ENCODE measurements at places on chromosomes 5 and 9.

GRCh38 chr9:14515571-14516198, 177.5 kb downstream of the ZDHHC21 start:
- no peak for DNase-seq

GRCh38 chr9:116141864-116142561, 11.6 kb upstream of the PAPPA start:
- no peak for DNase-seq

DNA sequence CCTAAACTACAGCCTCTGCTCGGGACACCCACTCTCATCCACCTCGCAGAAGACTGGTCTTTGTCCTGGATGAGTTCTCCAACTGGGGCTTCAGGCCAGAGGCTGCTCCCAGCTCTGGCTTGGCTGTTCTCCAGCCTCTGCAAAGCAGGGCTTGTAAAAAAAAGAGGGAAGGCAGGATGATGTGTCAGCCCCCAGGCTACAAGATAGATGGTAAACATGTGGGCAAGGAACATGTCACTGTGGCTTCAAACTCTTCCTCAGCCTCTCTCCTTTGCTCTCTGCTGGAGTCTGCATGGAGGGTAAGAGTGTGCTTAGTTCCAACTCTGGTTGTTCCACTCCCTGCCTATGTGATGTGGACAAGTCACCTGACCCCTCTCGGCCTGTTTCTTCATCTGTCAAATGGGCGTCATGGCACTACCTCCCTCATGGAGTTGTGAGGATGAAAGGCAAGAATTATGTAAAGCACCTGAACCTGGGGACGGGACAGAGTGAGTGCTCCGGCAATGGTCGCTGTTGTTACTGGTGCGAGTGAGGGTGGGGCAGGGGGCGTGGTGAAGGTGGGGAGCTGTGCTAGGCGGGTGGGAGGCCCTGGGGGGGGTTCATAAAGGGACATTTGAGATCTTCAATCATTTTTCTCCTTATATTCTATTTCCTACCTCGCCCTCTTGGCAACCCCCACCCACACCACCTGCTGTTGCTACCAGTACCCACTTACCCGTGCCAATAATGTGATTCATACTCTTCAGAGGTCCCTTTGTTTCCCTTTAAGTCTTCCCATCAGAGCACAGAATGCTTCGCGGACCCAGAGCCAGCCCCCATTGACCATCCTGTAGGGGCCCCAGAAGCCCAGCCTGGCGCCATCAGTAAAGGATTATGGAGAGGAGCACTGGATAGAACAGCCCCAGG, 6.8 kb upstream of the ZNF79 start:
- DNase-seq, result no peak

- no peak for DNase-seq
Observed at GRCh38 chr5:44385291-44385900, 3.8 kb downstream of the FGF10 start.

DNA sequence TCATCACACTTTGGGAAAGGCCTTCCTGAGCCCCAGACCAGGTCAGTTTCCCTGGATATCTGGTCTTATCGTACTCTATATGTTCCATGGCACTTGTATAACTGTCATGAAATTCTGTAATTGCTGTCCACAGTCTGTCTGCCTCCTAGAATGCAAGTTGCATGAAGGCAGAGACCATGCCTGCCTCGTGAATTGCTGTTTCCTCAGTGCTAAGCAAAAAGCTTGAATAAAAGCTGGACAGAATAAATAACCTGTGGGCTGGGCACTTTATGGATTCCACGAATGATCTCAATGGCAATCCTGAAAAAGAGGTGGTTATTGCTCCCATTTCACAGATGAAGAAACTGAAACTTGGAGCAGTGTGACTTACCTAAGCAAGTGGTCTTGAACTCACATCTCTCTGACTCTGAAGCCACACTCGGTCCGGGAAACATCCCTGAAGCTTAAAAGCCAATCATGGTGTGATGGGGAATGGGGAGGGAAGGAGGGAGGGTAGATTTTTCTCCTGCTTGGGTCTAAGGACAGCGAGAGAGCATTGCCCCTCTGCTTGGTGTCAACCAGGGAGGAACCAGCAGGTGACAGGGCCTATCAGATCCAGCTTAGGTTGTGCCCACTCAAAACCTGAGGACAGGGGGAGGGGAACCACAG, 13.2 kb upstream of the LHX2 start:
- DNase-seq, result no peak

DNA sequence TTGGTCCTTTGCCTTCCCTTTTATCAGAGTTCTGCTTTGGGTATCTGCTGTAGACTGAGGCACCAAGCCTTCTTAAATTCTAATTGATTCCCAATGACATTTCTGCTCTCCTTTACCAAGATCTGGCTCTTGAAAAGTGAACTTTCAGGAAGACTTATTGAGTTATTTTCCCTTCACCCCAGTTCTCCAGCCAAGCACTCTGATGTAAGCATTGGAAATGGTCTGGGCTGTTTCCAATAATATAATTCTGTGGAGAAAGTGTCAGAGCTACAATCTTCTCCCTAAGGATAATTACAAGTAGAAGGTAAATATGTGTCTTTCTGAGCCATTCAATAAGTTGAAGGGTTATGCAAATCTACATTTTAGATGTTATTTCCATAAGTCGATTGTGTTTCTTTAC, 30.8 kb downstream of the BTF3 start:
- DNase-seq, result no peak

- no peak for DNase-seq
Observed at GRCh38 chr5:111486055-111486454, 26.3 kb downstream of the STARD4 start.

- no peak for DNase-seq
Observed at GRCh38 chr5:149283626-149284480, 12.2 kb downstream of the AFAP1L1 start.
